Vagina (tissue), 2 donors: ENCODE measurements at places on chromosomes 6 and 20. TPM values are rescaled to one million over a fixed set of nuclear protein-coding genes. Genes with fewer than 3 reads are reported as not detected.
A peak's percentile ranks its signal among the peaks of the same experiment; 100 is the strongest.

MAPK13 gene
- 21.9 TPM for total RNA-seq

EYS gene
- total RNA-seq: not detected

PAK5 gene
- 0.25 TPM for total RNA-seq

SLC16A10 gene
- total RNA-seq: 5.4 TPM

HCK gene
- 10.1 TPM for total RNA-seq

BMP6 gene
- total RNA-seq: 3.2 TPM

ATP9A gene
- 35.8 TPM for total RNA-seq

CABLES2 gene
- total RNA-seq: 1.5 TPM

LY6G6D gene
- total RNA-seq: not detected

CFB gene
- total RNA-seq: 9.6 TPM

HLA-F gene
- total RNA-seq: 133 TPM

DNA sequence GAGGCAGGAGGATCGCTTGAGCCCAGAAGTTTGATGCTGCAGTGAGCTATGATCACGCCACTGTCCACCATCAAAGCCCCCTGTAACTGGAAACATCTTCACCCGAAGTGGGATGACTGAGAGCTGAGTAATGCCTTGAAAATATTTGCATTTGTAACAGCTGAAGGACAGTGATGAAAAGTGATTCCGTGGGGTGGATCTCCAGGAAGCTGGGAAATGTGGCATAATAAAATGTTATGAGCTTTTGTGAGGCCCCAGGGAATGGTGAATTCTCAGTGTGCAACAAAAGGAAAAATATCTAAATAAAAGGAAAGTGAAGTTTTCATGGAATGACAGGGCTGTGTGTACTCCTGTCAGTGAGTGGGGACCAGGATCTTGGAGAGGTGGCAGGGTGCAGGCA lies 92.0 kb downstream of the JAG1 start:
- DNase-seq: no peak

GRCh38 chr6:34247481-34248197 lies 1.2 kb downstream of the SMIM29 start:
- DNase-seq: no peak

DNA sequence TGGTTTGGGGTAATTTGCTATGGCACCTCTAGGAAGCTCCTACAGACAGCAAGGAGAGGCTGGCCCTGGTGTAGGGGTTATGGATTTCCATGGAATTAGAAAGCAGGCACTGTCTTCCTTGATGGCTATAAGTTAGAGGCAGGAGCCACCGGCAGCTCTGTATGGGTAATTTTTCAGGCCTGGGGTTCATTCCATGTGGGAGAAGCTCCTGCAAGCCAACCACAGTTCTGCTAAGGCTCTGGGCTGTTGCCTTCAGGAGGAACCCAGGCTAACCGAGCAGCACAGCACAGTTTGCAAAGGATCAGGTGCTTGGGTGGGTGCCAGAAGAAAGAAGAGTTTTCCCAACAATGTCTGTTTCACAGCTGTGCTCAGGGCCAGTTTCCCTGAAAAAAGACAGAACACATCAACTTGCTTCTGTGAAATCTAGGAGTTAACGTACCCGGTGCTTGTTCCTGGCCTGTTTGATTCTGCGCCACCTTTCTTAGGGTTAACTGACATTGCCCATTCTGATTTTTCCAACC lies 162.8 kb upstream of the MYLIP start:
- peak; percentile 54 for DNase-seq

DNA sequence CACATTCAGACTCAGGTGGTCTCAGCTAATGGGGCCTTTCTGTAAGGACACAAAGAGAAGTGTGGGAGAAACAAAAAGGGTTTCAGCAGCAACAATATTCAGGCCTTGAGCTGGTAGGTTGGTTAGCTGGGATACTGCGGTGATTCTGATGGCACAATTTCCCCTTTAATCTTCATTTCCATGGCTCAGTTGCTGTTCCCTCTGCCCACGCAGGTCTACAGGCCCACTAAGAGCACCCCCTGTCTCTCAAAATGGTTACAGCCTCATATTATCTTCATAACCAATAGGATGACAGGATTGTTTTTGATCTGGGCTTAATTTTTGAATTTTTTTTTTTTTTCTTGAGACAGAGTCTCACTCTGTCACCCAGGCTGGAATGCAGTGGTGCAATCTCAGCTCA lies 48.9 kb downstream of the MYB start:
- DNase-seq: no peak

DNA sequence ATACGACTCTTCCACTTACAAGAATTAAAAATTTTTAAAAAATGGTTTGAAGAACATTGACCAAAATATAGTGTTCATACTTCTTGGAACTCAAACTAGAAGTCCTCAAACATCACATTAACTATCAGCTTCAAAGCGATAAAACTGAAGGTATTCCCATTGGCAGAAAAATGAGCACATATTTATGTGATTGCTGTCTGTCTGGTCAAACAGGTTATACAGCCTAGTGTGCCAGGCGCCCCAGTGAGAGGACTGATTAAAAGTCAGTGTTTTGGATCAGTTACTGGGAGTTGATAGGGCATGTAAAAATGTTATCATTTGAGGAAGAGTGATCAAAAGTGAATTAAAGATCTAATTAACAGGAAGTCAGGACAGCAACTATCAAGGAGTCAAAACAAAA lies 738.8 kb downstream of the HDGFL1 start:
- DNase-seq: no peak

- no peak for DNase-seq
These were observed 181.8 kb upstream of the MCHR2 start for GRCh38 chr6:100175814-100176310.

DNA sequence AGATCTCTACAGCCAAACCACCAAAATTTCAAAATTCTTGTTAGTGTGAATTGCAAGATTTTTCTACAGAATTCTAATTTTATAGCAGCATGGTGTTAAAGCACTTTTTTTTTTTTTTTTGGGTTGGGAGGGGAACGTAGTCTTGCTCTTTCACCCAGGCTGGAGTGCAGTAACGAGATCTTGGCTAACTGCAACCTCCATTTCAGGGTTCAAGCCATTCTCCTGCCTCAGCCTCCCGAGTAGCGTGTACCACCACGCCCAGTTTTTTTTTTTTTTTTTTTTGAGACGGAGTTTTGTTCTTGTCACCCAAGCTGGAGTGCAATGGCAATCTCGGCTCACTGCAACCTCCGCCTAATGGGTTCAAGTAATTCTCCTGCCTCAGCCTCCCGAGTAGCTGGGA lies 11.5 kb downstream of the ARHGAP18 start:
- no peak for DNase-seq

DNA sequence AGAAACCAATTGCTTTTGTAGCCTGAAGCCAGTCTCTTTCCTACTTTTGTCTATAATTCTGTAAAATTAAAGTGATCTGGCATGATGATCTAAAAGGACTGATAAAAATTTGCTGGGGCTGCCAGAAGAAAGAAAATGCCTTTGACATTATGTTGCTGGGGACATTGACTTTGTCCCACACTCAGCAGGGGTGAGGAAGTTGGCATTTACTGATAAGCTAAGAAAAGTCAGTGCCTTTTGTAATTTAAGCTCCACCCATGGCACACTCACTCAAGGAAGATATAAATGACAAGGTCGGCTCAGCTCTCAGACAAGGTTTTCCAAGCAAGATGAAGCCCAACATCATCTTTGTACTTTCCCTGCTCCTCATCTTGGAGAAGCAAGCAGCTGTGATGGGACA lies at the start of gene SEMG1:
SEMG1 (plus strand) TSS at position 309 of the 400 bp plus-strand sequence; CDS start at position 330, 21 bp downstream.
- no peak for DNase-seq

GRCh38 chr20:19727251-19727847 lies 30.7 kb upstream of the RIN2 start:
- peak; percentile 52 for DNase-seq

DNA sequence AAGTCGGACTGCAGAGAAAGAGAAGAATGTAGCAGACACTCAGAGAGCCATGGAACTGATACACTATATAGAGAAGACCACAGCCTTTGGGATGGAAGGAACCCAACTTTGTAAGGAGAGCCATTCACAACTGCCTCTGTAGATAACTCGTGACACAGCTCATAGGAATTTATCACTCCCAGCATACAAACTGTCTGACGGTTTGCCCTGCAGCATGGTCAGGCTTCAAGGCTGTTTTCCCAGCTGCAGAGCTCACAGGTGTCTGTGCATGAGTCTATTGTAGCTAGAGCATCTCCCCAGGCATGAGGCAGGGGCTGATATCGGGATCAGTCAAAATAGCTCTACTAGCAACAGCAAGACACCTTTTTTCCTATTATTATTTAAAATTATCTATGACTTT lies 130.5 kb upstream of the DTNBP1 start:
- no peak for DNase-seq

DNA sequence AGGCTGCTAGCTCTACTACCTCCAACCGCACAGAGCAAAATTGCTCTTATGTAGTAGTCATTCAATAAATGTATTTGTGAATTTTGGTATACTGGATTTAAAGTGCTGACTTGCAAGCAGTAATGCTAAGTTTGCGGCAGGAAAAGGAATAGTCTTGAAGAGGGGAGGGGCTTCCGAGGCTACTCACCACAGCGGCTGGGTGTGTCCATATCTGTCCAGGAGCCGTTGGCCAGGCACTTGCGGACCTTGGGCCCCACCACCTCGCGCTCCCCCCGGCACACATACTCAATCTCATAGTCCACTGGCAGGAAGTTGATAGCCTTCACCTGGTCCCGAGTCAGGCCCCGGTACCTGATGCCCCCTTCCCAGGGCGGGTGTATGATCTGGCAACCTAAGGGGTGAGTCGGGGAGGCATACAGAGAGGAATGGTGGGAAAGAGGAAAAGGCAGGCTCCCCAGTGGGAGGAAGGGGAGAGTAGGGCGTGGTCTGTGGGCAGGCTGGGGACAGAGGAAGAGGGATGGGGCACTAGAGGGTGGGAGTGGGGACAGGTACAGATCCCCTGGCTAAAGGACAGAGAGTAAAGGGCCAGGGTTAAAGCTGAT lies 1.7 kb downstream of the GABBR1 start:
- no peak for DNase-seq

DNA sequence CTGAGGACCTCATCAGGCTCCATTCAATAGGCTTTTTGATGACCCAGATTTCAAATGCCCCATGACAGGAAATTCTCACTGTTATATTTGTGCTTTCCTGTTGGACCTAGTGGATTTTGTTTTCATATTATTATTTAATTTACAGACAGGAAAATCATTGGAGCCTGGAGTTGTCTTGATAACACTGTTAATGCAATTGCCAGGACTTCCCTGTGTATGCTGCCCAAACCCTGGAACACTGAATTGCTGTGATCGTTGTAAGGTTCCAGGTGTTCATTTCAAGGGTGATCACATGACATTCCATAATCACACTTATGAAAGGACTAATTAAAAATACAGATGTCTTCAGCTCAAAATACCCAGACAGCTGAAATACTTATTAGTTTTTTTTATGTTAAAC lies 783.2 kb downstream of the DHX35 start:
- no peak for DNase-seq

DNA sequence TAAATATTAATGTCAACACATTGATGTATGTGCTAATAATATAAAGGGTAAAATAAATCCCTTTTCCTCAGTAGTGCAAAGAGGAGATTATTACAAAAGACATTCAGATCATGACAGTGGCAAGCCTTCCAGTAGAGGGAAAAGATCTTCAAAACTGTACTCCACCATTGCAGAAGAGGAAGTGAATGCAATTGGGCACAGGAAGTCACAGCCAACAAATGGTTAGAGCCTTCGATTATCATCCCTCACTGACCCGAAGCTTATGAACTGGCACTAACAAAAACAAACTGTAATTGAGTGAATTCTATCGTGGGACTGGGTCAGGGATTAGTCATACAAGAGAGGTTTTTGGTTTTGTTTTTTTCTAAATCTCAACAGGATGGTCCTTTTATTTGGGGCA lies 39.3 kb upstream of the SCGN start:
- no peak for DNase-seq

DNA sequence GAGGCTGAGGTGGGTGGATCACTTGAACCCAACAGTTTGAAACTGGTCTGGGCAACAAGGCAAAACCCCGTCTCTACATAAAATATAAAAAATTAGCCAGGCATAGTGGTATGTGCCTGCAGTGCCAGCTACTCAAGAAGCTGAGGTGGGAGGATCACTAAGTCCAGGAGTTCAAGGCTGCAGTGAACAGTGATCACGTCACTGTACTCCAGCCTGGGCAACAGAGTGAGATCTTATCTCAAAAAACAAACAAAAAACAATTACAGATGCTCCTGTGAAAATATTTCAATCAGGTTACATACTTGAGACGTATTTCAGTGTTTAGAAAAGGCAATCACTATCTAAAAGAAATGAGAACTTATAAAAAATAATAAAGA lies 33.8 kb downstream of the RANBP9 start:
- no peak for DNase-seq

DNA sequence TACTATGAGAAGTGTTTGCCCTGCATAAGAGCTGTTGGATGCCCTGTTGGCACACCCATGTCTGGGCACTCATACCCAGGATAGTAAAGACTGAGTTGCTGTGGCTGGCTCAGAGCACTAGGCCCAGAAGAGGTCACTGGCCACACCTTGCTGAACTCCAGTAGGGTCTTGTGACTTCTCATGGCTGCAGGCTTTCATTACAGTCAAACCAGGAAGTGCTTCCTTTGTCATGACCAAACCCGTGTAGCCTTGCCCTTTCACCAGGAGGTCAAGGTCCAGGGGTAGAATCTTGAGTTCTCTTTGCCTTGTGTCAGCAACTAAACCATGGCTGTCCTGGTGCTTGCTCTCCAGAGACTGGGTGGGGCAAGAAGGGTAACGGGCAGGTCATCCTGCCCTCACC lies 49.5 kb downstream of the CD164 start:
- no peak for DNase-seq

DNA sequence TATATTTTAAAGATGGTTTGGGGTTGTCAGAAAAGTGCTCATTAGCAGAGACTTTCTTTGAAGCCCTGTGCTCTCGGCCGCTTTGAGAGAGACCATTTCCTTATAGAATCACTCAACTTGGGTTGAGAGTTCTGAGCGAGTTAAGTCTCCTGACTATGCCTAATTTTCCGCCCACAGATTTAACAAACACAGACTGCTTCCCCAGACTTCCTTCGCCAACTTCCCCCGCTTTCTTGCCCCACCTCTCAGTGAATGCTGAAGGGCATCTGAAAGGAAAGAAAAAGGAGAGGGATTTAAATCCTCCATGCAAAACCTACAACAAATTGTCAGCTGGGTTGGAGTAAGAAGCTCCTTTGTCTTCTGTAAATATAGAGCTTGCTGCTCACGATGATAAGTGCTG lies 224.0 kb downstream of the EYA2 start:
- no peak for DNase-seq

DNA sequence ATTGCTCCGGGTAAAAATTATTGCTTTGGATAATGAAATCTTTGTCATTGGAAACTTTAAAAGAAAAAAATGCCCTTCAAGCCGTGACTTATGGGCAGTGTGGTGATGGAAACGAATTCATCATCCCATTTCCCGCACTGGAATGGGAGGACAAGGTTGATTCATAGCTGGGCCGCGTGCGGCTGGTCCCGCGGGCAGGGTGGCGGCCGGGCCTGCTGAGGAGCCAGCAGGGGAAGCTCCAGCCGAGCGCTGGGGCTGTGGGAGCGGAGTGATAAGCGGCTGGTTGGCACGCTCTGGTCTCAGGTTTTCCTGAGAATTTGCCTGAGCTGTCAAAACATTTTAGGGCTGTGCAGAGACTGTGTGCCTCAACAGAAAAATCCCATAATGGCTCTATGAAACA lies 351.7 kb downstream of the CDC5L start:
- no peak for DNase-seq
